GM12891 (cell line): ENCODE measurements at places on chromosomes 3 and 15.
A peak's percentile ranks its signal among the peaks of the same experiment; 100 is the strongest.

- no peak for DNase-seq
Observed at GRCh38 chr3:141887051-141887450, 10.6 kb downstream of the ATP1B3 start.

- no peak for DNase-seq
Observed at GRCh38 chr3:50620820-50621219, 3.9 kb downstream of the MAPKAPK3 start.

DNA sequence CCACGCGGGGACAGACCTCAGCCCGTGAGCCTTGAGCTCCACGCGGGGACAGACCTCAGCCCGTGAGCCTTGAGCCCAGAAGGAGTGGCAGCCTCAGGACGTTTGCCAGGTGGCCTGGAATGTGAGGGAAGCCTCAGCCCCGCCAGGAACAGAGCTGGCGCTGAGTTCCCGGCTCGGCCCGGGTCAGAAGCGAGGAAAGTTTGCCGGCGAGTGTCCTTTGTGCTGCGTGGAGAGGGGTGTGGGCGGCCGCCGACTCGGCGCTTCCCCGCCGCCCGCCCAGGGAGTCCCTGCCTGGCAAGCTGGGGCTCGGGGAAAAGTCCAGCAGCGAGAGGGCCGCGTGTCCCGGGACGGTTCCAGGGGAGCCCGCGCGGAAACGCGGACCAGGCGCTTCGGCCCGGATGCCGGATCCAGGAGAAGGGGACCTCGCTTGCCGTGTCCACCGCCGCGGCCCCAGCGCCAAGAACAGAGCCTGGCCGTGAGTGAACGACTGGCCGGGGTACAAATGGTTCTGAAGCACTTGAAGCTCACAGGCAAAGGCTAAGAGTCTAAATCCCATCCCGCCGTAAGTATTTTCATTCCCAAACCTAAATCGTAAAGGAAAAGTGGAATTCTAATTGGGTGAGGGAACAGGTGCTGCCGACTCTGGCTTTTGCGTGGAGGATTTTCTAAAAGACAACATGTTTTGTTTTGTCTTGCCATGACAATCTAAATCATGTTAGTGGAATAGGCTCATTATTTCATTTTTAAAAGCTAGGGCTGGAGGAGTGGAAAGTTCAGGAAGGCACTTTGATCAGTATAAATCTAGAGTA is 1.7 kb downstream of the LRRN1 start:
- no peak for DNase-seq

DNA sequence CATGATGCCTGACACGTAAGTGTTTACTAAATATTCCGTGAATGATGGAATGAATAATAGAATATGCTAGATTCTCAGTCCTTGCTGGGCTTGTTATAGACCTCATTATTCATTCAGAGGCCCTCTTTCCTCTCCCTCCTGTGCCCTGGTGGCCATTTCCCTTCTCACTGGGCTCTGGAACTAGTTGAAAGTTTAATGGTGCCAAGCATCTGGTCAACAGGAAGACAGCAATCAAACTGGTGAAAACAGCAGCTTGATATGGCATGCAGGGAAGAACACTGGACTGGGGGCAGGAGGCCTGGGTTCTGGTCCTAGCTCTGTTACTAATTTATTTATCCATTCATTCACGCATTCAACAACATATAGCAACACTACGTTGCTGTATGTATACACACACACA is 3.7 kb upstream of the APOD start:
- DNase-seq: no peak

GRCh38 chr15:35562641-35563040 is 16.7 kb upstream of the DPH6 start:
- DNase-seq: no peak

DNA sequence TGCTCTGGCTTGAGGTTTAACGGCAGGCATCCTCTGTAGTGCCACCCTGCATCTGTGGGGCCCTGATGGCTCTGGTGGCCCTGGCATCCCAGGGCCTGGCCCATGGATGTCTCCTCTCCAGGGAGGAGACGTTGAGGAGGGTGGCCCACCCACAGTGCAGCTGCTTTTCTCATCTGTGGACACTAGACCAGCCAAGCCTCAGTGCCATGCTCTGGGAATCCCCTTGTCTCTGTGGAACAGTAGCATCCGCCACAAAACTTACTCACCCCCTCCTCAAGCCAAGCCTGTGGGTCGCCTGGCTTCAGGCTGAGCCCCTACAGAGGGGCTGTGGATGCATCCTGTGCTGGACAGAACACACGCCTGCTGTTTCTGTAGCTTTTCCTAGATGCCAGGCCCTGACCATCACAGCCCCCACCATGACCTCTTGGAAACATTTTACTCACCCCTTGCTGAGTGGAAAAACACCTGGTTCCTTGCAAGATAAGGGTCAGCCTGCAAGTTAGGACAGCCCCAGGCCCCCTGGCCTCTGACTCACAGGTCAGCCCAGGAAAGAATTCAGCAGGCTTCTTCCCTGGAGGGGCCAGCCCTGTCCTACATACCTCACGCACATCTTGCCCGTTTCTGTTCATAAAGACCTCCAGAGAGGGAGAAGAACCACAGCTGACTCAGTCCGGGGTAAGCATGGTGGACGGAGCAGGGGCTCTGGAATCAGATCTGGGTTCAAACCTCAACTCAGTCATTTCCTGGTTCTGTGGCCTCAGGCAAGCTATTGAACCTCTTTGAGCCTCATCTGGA is 19.0 kb downstream of the PAK6 start:
- DNase-seq: no peak

DNA sequence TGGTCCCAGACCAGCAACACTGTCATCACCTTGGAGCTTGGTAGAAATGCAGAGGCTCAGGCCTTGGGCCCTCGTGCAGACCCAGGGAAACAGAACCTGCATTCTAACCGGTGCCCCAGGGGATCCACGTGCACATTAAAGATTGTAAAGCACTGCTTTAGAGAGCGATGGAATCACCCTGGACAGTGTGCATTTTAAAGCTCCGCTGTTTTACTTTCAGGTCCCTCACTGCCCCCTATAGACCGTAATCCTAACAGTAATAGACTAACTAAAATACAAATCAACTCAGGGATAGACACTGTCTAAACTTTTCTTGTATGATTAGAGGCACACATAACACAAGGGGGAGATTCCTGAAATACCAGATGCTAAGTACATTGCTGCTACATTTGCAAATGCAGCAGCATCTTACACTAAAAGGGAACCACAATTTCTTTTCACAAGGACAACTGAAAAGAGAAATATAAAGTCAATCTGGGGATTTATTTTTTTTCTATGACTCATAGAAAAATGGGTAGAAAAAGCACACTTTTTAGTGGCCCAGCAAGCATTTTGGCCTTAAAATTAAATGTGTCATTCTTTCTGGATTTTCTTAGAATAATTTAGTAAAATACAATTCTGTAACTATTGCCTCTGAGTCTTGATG is 10.5 kb upstream of the SH3GL3 start:
- DNase-seq: no peak

GRCh38 chr3:154356009-154356408 is 31.7 kb upstream of the DHX36 start:
- DNase-seq: no peak

DNA sequence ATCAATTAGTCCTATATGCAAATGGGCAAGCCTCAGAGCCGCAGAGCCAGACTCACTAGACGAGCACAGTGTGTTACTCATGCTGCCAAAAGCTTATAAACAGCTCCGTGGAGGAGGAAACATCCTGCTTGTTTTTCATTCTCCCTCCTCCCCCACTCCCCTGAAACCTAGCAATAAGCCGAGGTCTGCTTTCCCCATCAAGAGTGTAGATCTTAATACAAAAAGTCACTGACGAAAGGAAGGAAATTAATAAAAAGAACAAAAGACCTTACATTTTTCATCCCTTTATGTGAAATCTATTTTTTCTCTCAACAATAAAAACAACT is 88.5 kb downstream of the XXYLT1 start:
- DNase-seq: no peak

- no peak for DNase-seq
Observed at GRCh38 chr3:72485641-72486040, 362.6 kb downstream of the SHQ1 start.

DNA sequence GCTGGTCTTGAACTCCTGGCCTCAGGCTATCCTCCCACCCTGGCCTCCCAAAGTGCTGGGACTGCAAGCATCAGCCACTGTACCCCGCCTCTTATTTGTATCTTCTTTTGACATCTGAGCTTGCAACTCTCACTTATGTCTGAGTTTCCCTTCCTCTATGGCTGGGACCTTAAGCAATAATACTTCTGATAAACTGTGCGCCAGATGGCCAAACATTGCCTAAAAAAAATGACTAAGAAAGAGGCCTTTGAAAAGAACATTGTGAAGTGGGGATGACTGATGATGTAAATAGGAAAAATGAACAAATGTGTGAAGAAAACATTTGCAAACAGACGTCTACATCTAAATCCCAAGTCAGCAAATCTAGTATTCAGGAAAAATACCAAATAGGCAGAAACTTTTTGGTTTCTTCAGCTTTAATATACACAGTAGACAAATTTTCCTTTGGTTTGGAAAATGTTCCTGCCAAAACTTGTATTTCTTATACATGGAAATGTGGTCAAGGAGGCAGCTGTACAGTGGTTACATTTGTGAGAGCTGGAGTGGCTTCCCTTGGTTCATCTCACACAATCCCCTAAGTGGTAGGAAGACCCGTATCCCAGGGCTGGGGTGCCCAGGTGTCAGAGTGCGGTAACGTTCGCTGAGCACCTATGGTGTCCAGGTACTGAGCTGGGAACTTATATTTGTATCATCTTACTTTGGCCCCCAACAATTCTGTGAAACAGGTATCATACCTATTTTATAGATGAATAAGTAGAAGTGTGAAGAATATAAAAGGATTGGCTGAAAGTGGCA is 11.6 kb upstream of the TFRC start:
- no peak for DNase-seq

DNA sequence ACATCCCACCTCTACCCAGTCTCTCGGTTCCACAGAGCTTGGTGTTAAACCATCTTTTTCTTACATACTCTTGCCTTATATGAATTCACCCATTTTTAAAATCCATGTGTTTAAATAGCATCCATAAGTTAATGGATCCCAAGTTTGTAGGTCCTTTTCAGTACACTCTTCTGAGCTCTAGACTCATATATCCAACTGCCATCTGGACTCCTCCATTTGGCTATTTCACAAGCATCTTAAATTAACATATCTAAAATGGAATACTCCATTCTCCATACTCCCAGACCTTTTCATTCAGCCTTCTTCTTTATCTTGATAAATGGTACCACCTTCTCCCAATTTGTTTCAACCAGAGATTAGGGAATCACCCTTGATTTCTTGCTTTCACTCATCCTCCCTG is 113.4 kb downstream of the CHST2 start:
- DNase-seq: no peak

- no peak for DNase-seq
Observed at GRCh38 chr3:50472958-50473357, 30.5 kb downstream of the CACNA2D2 start.

- DNase-seq: no peak
Observed at GRCh38 chr3:169772305-169772896, 795 bp upstream of the MYNN start.

DNA sequence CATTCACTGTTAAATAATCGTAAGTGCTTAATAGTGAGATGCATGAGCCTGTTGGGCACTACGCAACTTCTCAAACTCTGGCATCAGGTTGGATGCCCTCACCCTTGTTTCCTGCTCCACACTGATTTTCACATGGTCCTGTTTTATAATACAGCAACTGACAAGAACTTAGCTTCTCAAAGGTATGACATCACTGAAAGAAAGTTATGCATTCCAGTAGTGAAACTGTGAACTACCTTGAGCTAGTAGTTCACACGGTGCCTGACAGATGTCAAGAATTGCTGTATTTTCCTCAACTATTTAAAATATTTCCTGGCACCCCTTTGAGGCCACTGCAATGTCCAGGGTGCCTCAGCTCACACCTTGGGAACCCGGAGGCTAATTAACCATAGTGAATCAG is 327.5 kb downstream of the RORA start:
- peak; percentile 9 for DNase-seq

DNA sequence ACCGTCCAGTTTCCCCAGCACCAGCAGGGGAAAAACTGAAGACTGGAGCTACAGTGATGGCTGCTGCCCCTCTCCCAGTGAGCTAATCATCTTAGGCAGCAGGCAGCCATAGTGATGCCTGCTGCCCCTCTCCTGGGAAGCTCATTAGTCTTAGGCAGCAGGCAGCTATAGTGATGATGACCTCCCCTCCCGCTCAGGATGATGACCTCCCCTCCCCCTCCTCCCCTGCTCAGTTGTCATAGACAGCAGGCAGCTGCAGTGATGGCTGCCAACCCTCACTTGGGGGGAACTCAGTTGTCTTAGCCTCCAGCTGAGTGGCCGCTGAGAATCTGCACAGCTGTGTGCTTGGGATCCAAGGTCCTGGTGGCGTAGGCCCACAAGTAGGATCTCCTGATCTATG is 80.9 kb upstream of the MANF start:
- DNase-seq: no peak

DNA sequence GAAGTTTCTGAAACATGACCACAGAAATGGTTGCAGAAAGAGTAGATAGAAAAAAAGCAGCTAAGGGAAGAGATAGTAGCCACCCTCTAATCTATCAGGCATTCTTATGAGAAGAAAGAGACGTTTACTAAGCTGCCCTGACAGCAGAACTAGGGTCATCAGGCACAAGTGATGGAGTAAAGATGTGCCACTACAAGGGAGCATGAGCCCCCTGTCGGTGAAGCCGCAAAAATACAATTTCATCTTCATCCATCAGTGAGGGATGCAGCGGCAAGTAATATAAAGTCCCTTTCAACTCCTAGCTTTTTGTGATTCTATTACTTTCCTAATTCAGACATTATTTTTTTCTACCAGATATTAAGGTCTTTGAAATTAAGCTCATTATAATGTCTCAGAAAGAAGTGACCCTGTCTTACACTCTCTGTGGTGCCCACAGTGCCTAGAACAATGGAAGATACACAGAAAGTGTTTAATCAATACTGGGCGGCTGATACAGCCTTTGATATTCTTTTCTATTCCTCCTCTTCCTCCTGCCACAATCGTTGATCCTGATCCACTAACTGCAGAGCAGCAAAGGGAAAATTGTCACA is 651.6 kb downstream of the NTRK3 start:
- peak; percentile 10 for DNase-seq

DNA sequence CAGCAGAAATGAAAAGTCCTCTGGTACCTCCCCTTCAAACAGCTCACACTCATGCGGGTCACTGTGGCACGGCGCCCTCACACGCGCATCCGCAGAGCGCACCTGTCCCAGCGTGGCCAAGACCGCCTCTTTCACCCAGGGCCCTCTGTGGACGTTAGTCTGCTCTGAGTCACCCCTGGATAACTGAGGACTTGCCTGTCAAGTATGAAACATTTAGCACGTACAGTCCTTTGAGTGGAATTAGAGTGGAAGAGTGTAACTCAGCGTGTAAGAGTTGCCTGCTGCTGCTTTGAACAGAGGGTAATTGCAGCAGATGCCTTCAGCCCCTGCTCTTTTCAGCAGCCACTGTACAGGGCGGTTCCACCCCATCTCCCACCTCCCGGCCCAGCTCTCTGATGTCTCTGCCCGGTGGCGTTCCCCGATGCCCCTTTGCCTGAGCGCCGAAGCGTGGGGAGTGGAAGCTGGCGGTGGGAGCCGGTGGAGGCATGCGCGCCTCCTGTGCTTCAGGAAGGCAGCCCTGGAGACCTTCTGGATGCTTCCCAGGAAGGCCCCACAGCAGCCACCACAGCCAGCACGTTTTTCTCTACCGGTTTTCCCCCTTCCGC is 23.0 kb downstream of the CPN2 start:
- DNase-seq: no peak
